ENCODE measurements at places on chromosomes 3 and 15.
A peak's percentile ranks its signal among the peaks of the same experiment; 100 is the strongest.

GRCh38 chr15:68214838-68215254 is 9.7 kb upstream of the CALML4 start:
- DNase-seq = no peak

- no peak for DNase-seq
Observed at GRCh38 chr15:45425135-45425534, 46.8 kb upstream of the GATM start.

GRCh38 chr3:164390046-164390445 is 688.2 kb downstream of the SI start:
- no peak for DNase-seq

DNA sequence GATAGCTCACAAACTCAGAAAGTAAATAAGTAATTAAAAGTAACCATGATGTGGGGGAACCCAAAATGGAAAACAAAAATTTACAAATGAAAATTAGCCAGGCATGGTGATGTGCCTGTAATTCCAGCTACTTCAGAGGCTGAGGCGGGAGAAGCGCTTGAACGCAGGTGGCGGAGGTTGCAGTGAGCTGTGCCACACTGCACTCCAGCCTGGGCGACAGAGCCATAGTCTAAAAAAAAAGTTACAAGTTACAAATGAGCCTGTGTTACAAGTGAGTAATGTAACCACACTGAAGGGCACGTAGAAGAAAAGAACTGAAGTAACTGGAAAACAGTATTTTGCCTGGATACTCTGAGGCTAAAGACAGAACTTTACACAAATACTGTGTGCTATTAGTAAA is 11.3 kb downstream of the EXOSC7 start:
- DNase-seq = no peak

DNA sequence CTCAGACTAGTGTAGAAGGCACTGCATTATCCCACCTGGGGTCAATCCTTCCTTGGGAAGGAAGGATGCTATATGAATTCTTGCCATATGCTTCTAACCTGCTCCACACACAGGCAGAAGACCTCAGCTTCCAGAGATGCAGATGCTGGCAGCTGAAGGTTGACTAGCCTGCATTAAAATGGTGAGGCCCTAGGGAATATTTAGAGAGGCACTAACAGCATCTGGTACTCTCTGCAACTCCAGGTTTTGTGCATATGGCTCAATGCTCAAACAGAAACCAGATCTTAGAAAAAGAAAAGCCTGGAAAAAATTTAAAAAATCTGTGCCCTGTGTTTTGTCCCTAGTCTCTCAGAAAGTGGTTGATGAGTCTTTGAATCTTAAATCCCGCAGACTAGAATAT is 56.0 kb upstream of the MYRIP start:
- no peak for DNase-seq

DNA sequence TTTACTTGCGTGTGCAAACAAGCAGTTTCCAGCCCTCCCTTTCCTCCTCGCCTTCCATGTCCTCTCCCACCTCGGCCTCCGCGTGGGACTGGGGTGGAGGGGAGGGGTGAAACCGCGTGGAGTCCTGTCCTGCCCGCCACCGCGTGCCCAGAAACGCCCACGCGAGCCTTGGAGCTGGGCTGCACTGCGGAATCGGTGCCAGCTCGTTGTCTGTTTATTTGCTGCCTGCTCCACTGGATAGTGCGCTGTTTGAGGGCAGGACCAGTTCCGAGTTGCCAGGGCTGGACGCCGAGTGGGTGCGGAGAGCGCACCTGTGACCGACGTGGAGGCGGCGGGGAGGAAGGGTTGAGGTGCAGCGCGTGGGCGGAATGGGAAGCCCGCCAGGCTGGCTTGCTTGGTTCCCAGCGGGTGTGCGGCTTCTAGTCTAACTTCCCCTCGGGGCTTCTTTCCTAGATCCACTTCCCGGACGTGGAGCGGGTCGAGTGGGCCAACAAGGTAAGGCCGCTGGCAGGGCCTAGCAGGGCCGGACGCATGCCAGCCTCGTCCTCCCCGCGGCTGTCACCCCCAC is 17.3 kb downstream of the ESYT3 start:
- DNase-seq = no peak

DNA sequence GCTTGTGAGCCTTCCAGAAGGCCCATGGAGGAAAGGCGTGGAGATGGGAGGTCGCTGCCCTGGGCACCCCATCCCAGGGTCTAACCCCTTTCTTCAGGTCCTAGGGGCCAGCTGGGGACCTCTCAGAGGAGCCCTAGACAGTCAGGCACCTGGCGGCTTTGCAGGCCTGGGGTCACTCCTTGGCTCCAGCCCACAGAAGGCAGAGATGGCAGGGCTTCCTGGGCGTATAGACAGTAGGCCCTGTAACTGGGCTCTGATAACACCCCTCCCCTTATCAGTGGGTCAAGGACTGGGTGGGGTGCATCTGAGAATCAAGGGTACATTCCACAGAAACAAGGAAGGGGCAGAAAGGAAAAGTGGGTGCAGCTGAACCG is 16.7 kb downstream of the ZDHHC19 start:
- no peak for DNase-seq

DNA sequence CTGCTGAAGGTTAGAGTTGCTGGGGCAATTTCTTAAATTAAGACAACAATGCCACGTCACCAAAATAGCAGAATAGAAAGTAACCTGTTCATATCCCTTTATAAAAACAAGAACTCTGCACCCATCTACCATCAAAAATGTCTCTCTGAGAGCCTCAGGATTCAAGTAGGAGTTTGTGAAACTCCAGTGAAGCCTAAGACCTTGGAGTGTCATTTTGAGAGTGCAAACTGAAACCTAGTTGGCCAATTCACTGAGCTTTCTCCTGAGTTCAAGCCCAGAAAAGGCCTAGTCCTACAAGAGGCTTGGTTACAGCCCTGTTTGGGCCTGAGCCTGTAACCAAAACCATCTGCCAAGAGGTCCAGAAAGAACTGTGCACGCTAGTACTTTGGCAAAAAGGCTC is 335.1 kb downstream of the EFHB start:
- no peak for DNase-seq

DNA sequence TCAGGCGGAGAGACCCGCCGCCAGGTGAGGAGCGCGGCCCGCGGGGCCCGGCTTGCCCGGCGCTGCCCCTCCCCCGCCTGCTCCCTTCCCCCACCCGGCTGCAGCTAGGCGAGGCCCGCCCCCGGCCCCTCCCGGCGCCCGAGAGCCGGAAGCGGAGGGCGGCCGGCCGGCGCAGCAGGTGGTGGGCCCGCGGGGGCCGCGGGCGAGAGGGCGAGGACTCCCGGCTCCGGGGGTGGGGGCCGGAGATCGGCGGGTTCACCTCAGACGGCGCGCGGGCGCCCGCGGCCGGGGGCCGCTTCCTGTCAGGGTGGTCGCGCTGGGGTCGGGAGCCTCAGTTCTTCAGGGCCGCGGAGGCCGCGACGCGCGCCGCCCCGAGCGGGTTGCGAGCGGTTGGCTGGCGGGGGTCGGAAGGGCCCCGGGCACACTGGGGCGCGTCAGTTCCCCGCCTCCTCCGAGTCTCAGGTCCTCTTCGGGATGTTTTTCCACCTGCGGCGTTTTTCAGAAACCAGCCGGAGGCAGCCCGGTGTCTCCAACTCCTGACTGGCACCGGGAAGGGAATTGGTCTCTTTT is 395 bp downstream of the ZFAND6 start:
- peak; percentile 80 for DNase-seq

DNA sequence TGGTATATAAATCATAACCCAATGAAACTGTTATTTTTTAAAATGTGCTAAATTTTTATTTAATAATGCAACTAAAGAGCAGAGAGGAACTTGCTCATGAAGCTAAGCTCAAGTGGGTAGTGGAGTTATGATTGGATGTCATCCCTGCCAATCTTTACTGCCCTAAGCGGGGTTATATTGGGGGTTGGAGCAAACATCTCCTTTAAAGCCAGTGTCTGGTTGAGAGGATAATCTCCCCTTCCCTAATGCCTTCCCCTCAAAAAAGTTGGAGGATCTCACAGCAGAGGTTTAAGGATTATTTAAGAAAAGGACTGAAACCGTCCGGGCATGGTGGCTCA is 32.1 kb upstream of the CLASP2 start:
- DNase-seq = no peak

DNA sequence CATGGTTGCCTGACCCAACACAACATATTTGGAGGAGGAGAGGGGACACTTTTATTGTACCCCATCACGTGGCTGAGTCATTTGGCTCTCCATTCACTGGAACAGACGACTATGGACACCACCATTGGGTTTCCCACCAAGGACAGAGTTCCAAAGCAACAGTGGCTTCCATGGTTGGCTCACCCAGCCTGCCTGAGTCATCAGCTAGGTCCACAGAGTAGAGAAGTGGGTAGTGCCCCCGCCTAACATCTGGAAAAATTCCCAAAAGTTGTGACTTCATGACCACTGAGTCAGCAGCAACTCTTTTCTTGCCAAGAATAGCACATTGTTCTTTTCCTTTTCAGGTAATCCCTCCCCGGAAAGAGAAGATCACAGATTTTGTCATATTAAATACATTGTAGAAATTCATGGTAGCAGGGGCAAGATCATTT is 3.0 kb upstream of the PPP1R2 start:
- DNase-seq = no peak

DNA sequence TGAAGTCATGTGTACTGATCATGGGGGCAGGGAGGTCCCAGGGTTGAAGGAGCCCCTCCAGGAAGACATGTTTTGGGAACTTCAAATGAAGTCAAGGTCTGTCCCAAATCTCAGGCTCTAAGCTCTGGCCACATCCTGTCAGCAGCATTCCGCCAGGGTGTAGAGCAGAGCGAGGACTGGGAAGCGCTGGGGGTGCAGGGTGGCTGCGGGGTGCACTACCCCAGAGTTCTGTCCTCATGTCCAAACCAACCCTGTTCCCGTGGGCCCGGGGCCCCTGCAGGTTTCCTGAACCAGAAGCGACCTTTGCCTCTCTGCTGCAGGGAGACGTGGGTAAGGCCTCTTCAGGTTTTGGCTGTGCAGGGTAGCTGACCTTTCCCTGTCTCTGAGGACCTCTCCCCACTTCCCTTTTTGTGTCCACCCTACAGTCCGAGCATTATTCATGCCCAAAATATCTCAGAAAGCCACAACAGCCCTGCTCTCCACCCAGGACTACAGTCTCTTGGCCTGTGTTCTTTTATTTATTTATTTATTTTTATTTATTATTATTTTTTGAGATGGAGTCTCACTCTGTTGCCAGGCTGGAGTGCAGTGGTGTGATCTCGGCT is 26.6 kb upstream of the FLNB start:
- DNase-seq = no peak

DNA sequence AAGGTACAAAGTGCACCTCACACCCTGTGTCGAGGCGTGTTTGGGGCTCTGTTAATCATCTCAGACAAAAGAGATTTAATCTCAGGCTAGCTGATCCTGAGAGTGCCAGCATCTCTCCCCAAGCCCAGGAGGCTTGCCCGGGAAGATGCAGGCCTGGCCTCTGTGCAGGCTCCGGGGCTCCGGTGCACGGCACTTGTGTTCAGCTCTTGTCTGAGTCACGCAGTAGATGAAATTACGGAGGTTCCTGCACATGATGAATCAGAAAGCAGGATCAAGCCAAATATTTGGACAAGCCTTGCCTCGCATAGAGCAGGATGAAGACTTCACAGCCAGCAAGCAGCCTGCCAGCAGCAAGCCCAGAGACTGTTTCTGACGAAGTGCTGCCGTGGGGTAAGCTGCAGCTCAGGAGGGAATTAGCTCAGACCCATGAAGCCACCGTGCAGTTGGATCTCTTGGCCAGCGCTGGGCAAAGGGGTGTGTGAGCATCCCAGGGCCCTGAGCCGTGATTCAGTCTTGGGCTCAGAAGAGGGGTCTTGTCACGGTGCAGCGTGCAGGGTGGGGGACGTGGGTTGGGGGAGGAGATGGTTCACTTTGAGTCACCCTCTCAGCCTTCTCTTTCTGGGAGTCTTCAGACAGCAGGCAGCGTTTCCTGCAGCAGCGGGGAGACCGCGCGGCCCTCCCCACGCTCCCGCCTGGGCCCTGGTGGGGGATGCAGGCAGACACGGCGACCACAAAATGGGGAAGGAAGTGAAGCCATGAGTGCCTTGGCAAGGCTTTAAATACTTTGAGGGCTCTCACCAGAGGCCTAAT is 89.2 kb upstream of the MEF2A start:
- DNase-seq = peak; percentile 6

GRCh38 chr3:96779810-96780209 is 34.6 kb upstream of the EPHA6 start:
- DNase-seq = no peak

GRCh38 chr15:37098468-37099318 is 1.7 kb downstream of the MEIS2 start:
- no peak for DNase-seq

GRCh38 chr3:14210843-14211594 is 32.4 kb downstream of the LSM3 start:
- DNase-seq = no peak

- no peak for DNase-seq
Observed at GRCh38 chr15:71237456-71238188, 122.4 kb downstream of the THSD4 start.

DNA sequence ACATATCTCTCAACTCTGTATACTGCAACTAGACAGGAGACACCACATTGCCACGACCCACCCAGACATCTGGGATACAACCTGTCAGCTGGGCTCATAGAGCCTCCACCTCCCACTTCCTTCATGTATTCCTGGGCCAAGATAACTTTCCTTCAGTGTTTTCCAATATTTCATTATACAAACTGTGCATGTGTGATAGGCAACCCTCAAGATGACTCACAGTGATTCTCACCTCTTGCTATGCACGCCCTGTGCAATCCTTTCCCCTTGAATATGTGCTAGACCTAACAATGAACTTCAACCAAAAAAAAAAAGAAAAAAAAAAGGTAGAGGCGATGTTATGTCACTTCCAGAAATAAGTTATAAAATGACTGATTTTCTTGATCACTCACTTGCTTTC is 138.0 kb upstream of the ALCAM start:
- DNase-seq = no peak

DNA sequence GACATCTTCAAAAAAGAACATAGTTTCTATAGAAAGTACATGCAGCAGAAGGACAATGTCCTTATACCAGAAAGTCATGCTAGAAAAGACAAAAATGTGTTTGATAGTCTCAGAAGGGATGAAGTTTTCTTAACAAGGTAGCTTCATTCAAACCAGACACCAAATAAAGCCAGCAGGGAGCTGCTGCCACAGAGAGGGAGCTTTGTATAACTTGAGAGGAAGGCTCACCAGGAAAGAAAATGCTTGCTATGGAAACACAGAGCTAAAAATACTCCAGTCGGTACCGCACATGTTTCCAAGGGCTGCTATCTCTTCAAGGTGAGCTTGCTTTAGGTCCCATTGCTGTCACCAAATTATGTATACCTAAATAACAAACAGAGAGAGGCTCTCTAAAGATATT is 1074.8 kb upstream of the ALCAM start:
- no peak for DNase-seq

- DNase-seq = no peak
Observed at GRCh38 chr3:140170612-140171011, 235.6 kb downstream of the CLSTN2 start.

DNA sequence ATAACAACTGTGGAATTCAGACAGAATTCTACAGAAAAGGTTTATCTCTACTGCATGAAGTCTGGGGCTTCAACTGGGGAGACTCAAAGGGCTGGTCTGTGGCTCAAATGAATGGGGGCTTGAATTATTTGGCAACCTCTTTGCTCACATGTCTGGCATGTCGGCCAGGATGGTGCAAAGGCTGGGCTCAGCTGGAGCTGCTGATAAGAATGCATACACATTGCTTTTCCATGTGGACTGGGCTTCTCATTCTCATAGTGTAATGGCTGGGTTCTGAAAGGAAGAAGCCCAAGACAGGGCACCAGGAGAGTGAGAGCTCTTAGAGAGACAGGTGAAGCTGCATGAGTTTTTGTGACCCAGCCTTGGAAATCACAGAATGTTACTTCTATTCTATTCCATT is 194.3 kb upstream of the SGO1 start:
- DNase-seq = no peak

Data from stimulated activated CD4-positive, alpha-beta T cell treated with anti-CD3 and anti-CD28 coated beads, Interleukin-12 subunit alpha, Interleukin-12 subunit beta, amount 100 ng/mL, for 4 hours (primary cell).